ENCODE measurements at places on chromosomes 12 and 14.

- no peak for DNase-seq
Observed at GRCh38 chr12:4001841-4002240, 128.6 kb upstream of the PARP11 start.

DNA sequence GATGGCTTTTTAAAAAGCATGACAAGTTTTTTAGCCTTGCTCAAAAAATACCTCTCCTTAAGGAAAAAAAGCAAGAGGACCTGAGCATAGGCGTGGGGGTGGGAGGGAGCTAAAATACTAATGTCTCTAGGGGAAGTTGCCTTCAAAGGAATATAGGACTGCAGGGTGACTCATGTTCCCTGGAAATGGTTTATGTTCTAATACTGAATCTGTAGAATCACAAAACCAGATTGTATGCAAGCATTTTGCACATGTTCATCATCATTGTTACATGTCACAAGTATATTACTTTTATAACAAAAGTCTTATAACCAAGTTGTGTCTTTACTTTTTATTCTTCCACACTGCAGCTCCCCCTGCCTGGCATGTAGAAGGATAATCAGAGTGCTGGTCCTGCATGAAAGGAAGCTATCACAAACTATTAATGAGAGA is 36.6 kb downstream of the GPR135 start:
- DNase-seq, result no peak

GRCh38 chr14:61589691-61590581 is 105.4 kb upstream of the HIF1A start:
- DNase-seq, result no peak

- no peak for DNase-seq
Observed at GRCh38 chr12:118166946-118167345, 31.0 kb downstream of the PEBP1 start.

DNA sequence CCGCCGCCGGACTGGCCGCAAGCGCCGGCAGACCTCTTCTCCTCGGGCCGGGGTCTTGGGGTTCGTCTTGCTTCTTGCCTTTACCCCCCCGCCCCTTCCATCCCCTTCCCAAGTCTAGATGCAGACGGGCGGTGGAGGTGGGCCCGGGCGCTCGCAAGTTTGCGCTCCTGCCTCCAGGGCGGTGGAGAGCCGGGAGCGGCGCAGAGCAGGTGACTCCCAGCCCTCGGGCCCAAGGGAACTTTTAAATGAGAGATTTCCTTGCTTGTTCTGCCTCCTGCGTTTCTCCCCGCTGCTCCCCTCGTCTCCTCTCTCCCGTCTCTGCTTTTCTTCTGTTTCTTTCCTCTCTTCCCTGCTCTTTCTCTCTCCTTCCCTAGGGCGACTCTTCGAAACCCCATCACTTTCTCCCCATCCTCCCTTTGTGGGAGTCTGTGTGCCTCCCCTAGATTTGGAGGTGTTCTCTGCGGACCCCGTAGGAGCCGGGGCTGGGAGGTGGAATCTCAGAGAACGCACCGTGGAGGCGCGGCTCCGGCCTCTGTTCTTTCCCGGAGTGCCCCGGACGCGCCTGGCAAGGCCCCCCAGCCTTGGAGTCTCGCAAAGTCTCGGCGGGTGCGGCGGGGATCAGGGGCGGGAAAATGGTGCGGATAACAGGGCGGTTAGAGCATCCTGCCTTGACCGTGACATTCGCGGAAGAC is 114.7 kb upstream of the MYL2 start:
- no peak for DNase-seq

GRCh38 chr14:55780156-55780946 is 200.3 kb downstream of the KTN1 start:
- DNase-seq, result peak; percentile 5

DNA sequence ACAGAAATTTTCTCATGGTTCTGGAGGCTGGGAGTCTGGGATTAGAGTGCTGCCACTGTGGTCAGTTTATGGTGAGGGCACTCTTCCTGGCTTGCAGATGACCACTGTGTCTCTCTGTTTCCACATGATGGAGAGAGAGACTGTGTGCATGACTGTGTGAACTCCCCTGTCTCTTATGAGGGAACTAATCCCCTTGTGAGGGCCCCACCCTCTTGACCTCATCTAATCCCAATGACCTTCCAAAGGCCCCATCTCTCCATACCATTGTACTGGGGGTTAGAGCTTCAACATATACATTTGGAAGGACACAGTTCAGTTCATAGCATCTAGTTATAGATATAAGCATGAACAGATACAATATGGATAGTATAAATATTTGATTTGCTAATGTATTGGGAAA is 31.7 kb downstream of the ANO6 start:
- DNase-seq, result no peak

DNA sequence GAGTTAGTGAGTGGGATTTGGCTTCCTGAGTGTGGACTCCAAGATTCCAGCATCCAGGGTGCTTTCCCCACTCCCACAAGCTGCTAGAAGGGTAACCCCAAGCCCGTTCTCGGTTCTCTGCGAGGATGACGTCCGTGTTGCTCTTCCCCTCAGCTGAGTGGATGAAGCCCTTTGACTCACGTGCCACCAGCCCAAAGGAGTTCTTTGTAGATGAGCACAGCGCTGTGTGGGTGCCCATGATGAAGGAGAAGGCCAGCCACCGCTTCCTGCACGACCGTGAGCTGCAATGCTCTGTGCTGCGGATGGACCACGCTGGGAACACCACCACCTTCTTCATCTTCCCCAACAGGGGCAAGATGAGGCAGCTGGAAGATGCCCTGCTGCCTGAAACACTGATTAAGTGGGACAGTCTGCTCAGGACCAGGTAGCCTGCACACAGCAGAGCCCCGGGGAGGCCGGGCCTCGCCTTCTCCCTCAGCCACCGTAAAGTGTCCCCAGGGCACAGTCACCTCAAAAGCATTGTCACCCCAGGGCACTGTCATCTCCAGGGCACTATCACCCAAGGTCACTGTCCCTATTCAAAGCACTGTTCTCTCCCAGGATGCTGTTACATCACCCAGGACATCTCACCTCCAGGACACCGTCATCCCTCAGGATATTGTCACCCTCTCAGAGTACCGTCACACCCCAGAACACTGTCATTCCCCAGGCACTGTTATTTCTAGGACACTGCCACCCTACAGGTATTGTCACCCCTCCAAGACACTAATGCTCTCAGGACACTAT is 31.3 kb downstream of the SERPINA3 start:
- DNase-seq, result no peak

GRCh38 chr12:68894276-68894855 is 38.6 kb downstream of the CPM start:
- no peak for DNase-seq

DNA sequence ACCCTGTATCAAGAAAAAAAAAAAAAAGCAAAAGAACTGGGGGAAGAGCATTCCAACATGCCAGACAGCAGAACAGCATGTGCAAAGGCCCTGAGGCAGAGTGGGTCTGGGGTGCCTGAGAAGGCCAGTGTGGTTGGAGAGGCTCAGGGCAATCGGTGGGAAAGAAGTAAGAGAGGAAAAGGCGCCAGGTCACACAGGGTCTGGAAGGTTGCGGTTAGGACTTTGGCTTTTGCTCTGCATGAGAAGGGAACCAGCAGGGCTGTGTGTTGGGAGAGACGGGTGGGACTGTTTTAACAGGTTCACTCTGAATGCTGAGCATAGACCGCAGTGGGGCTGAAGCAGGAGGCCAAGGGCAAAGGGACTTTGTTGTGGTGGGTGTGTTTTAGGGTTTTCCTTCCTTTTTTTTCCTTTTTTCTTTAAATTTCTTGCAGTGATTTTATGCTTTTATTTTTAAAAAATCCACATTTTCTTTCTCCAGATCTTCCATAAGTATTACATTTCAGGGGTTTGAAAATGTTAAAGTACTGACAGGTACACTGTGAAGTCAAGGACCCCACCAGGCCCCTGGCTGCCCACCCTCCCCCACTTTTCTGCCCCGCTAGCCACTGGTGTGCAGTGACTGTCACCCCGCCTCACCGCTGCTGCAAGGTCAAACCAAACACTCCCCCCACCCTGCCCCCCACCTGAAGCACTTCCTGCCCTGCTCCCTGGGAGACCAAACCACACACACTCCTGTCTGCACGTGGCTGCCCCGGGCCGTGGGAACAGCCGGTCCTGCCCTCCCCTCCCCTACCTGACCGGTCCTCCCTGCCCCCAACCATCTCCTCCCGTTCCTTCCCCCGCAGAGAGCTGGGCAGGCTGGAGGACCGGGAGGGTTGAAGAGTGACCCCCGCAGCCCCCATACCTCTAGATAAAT is 30.0 kb downstream of the DTX1 start:
- no peak for DNase-seq

DNA sequence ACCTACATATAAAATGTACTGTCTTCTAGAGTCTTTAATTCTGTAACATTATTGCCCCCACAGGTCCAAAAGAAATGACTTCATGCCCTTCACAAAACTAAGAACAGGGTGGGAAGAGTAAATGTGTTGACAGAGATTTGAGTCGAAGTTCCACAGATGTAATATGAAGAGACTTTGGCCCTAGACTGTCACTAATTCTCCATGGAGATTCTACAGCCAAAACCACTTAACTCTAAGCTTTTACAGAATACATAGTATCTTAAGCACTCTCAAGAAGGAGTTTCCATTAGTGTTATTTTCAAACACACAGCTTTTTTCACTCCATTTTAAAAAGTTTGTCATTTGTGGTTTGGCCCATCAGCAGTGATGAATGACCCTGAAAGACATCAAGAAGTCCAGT is 56.3 kb downstream of the ABCC9 start:
- no peak for DNase-seq

GRCh38 chr12:18066666-18067065 is 23.3 kb downstream of the RERGL start:
- DNase-seq, result no peak

GRCh38 chr12:93663006-93663728 is 14.0 kb upstream of the CRADD start:
- DNase-seq, result no peak

DNA sequence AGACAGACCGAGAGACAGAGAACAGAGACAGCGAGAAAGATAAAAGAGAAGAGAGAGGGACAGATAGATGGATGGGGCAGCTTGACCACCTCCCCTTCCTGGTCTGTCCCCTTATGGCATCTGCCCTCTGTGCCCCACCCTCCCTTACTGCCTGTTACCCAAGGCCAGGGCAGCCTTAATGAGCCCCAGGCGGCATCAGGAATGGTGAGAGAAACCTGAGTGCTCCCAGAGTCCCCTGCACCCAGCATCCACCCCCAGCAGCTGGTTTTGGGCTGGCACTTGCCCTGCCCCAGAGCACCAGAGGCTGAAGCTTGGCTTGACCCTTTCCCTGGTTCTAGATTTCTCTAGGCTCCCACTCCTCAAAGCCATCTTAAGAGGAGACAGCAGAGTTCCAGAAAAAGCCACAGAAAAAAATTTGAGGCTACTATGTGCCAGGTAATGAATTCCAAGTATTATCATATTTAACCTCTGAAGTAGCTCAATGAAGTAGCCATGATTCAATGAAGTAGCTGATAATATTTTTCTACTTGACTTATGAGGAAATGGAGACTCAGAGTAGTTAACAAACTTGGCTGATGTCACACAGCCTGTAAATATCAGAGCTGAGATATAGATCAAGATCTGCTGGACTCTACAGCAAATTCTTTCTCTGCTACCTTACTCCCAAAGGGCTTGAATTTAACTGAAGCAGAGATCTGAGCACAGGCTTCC is 2.0 kb upstream of the ZNF385A start:
- no peak for DNase-seq

DNA sequence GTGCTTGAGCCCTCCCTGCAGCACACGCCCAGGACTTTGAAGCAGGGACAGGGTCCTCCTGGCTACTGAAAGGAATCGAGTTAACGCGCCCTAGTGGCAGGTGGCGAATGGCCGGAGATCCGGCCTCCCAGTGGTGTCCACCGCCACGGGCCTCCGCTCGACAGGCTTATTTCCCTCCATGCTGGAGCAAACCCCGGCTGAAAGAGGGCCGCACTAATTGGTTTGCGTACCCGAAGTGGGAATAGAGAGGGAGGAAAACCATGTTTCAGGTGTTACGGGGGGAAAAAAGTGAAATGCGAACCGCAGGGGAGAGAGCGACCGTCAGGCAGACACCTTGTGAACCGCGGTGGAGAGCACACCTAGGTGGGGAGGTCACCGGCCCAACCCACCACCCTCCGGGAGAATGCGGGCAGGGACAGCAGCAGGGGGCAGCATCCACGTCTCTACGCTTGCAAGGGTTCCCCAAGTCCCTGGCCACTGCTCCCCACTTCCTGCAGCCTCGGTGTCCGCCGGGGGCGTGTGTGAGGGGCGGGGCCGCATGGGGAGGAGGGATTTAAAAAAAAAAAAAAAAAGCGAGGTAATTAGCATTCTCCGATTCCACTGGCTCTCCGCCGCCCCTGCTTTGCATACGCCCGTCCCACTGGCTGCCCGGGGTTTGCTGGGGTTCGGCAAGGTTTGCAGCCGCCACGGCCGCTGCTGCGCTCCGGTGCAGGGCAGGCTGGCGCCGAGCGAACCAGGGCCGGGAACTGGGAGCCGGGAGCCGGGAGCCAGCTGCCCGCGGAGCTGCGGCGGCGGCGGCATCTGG is 224.6 kb upstream of the CRY1 start:
- DNase-seq, result peak; percentile 39

- DNase-seq, result no peak
Observed at GRCh38 chr12:190881-191280, 23.1 kb downstream of the SLC6A12 start.

- DNase-seq, result no peak
Observed at GRCh38 chr12:49662998-49663843, 39.9 kb downstream of the PRPF40B start.

DNA sequence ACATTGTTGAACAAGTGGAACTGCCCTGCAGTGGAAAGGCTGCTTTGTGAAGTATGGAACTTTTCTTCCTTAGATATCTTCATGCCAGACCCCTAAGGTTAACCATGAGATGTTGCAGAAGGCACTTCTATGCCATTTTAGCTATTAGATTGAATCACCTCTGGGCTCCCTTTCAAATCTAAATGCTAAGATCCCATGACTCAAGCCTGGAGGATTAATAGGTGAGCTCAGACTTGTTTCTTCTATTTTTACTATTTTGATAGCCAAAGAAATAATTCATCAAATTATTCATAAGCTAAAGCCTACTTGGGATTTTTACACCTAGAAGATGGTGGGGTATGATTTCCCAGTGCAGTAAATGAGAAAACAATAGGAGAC is 64.3 kb downstream of the DAD1 start:
- DNase-seq, result no peak

GRCh38 chr12:42234970-42235369 is 3.1 kb downstream of the YAF2 start:
- DNase-seq, result no peak

- no peak for DNase-seq
Observed at GRCh38 chr12:53380794-53381730, 1.1 kb downstream of the SP1 start.

GRCh38 chr12:109654357-109654756 is 59.3 kb upstream of the FAM222A start:
- DNase-seq, result no peak

DNA sequence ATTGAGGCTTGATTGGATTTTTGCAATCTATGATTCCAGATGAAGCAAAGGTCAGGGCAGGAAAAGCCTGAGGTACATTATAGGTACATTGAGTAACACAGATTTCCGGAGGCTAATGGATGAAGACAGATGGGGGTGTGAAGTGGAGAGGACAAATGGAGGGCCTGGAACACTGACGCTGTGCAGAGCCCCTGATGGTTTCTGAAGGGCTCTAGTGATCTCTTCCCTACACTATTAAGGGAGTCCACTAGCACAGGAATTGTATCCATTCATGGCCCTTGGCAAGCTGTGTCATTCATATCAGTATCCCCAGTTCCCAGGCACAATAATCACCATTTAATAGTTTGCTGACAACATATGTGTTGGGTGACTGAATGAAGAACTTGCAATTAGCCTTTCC is 284.8 kb downstream of the ITPR2 start:
- DNase-seq, result no peak

GRCh38 chr12:123744836-123745235 is 17.3 kb upstream of the DNAH10 start:
- no peak for DNase-seq

Measured in G401 (cell line).